Stimulated activated CD4-positive, alpha-beta T cell treated with anti-CD3 and anti-CD28 coated beads, Interleukin-15, amount 100 ng/mL, for 24 hours (primary cell): ENCODE measurements at places on chromosomes 1 and 21.

- peak; percentile 54 for DNase-seq
Observed at GRCh38 chr1:156103521-156103947, 11.0 kb upstream of the LMNA start.

- DNase-seq, result no peak
Observed at GRCh38 chr21:44583089-44583799, 2.8 kb upstream of the KRTAP10-5 start.

DNA sequence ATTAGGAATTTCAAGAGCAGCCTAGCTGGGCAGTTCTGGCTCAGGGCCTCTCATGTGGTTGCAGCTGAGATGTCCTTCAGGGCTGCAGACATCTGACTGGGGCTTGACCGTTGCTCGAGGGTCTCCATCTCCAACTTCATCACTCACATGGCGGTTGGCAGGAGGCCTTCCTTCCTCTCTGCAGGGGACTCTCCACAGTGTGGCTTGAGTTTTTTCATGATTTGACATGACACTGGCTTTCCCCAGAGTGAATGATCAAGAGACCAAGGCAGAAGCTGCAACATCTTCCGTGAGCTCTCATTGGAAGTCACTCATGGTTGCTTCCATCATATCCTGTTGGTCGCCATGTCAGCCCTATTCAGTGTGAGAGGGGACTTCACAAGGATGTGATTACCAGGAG, 74.6 kb downstream of the RUNX3 start:
- DNase-seq, result no peak

DNA sequence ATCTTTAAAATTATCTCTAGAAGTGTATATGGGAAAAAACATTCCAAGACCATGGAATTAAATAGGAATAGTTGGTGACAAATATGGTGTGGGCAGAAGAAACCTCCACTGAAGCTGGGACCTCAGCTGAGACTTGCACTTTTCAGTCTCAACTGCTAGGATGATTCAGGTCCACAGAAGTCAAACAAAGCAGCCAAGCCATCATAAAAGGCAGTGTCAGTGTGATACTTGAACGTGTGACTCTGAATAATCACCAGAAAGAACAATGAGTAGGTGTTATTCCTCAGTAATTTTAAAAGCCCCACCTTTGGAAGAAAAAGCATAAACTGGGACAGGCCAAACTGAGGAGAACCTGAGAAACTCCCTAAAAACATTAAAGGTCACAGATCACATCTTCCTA, 90.7 kb downstream of the ZNF281 start:
- no peak for DNase-seq

GRCh38 chr21:33977017-33977720, 61.6 kb upstream of the ATP5PO start:
- DNase-seq, result peak; percentile 46

DNA sequence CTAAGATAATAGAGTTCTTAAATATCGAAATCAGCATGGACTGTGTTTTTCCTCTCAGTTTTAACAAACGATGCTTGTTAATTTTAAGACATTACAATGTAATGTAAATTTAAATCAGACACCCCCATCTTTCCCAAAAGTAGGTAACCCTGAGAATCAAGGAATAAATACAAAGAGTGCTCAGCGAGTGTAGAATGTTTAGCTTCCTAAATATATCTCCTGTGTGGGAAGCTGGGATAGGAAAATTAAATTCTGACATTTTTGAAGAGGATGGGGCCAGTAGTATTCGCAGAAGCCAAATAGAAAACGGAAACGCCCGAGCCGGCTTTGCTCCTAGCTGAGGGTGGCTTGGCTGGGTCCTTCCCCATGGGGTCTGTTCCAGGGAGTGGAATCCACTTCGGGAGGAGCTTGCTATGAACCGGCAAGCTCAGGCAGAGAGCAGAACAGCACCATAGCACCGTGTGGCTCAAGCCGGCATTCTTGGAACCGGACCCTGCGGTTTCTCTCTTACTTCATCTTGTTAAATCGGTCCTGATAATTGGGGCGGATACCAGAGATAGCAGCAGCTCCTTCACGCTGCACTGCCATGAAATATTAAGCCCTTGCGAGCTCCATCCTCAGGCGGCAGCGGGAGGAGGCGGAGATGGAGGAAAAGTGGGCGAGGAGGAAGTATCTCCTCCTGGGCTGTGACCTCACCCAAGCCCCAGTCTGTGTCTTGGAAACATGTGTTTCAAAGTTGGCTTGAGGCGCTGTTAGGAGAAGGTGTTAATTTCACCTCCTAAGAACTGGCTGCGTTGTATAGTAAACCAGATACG, 24.9 kb downstream of the MAP3K7CL start:
- DNase-seq, result no peak

GRCh38 chr1:46166521-46167462, 8.1 kb upstream of the TSPAN1 start:
- DNase-seq, result peak; percentile 58

- no peak for DNase-seq
Observed at GRCh38 chr1:213256438-213257087, 205.5 kb downstream of the RPS6KC1 start.

DNA sequence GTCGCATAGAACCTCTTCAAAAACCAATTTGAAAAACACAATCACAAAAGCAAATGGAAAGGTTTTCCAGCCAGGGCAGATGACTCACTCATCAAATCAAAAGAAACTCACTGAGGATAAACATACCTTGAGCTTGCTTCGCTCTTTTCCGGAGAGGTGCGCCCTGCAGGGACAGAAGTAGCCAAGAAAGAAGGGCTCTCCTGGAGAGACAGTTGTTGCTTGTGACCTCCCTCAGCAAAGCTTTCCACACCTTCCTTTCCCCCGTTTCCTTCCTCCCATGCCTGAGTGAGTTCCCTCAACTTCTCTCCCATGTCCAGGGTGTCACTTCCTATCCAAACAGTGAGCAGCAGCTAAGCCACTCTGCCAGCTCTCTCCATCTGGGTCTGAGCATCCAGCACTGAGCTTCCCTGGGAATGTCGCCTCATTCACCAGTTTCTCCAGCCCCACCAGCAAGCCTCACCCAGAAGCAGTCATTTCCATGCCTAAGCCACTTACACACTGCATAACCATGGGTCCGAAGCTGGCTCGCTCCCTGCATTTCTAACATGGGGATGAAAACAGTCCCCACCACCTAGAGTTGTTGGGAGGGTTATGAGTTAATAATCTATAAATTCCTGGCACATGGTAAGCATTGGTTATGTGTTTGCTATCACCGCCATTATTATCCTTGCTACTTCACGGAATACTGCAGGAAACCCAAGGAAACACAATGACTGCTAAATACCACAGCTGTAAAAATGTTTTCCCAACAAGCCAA, 75.0 kb downstream of the PTPN14 start:
- no peak for DNase-seq

- peak; percentile 86 for DNase-seq
Observed at GRCh38 chr21:45542242-45542666, at the start of gene SLC19A1. Gene SLC19A1, minus strand, starts transcription at chr21:45542440. Its CDS starts 4,481 bp downstream, at chr21:45537959.

DNA sequence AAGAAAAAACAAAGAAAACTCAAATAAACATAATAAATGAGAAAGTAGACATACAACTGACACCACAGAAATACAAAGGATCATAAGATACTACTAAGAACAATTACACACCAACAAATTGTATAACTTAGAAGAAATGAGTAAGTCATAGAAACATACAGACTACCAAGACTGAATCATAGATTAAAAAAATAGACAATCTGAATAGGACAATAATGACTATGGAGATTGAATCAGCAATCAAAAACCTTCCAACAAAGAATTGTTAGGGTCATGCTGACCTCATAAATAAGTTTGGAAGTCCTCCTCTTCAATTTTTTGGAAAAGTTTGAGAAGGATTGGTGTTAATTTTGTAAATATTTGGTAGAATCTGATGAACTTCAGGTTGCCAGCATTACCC, 159.0 kb downstream of the PTBP2 start:
- DNase-seq, result no peak

- peak; percentile 62 for DNase-seq
Observed at GRCh38 chr1:197928849-197929336, 11.7 kb downstream of the LHX9 start.

GRCh38 chr1:81582467-81582986, 218.2 kb upstream of the ADGRL2 start:
- no peak for DNase-seq

GRCh38 chr1:57157818-57158603, 192.2 kb upstream of the C8B start:
- no peak for DNase-seq

DNA sequence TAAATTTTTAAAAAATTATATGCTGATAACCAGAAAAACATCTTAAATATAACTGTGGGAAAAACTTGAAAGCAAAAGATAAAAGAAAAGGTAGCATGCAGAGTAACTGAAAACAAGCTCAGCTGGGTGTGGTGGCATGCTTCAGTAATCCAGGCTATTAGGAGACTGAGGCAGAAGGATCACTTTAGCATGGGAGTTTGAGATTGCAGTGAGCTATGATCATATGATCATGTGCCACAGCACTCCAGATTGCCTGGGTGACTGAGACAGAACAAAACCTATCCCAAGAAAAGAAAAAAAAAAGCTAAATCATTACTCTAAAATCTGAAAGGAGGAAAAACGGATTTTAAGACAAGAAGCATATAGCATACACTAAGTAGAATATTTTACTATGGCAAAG, 1624.0 kb downstream of the AMY1C start:
- no peak for DNase-seq

DNA sequence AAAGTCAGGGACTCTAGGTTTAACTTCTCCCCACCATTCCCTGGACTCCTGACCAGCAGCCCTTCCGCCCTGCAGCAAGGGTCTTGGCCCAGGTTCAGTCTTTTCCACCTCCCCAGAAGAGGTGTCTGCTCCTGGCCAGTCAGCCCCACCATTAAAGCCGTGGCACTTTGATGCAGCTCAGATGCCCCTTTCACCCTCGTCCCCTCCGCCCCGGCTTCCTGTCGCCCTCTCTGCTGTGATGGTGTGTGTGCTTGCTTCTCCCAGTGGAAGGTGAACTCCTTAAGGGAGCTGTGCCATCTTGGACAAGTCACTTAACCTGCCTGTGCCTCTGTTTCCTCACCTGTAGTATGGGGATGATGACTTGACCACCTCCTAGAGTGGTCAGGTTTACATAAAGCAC, 17.8 kb upstream of the TTC4 start:
- DNase-seq, result no peak

GRCh38 chr1:113592230-113592629, 167.1 kb downstream of the PHTF1 start:
- DNase-seq, result no peak

- no peak for DNase-seq
Observed at GRCh38 chr1:230068952-230069684, 2.1 kb downstream of the GALNT2 start.

- DNase-seq, result no peak
Observed at GRCh38 chr1:15014516-15014915, 139.0 kb upstream of the TMEM51 start.

GRCh38 chr21:46248422-46248782, 19.8 kb upstream of the LSS start:
- DNase-seq, result no peak

GRCh38 chr1:108671143-108671542, 10.2 kb upstream of the HENMT1 start:
- no peak for DNase-seq

DNA sequence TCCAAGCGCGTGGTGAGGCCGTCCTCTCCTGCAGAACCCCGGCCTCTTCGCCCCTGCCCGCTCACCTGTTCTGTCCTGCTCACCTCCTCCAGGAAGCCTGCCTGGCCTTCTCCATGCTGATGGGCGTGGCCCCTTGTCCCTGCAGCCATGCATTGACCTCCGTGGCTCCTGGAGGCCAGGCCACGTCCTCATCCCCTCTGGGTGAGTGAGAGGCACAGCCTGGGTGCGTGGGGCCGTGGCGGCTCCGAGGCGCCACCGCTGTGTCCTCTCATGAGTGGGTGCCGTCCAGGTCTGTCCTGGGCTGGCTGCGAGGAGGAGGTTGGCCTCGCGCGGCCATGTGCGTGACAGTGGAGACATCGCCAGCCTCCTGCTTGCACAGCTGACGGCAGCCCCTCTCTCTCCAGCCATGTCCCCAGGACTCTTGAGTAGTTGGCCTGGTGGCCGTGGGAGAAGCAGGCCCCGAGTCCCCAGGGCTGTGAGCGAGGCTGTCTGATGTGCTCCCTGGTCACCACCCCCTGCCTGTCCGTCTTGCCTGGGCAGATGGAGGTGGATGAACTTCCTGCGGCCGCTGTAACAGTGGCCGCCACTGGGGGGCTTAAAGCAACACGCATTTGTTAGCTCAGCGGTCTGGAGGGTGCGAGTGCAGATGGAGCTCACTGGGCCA, 58.1 kb downstream of the PRKCZ start:
- DNase-seq, result no peak

GRCh38 chr1:59936358-59936821, 9.8 kb upstream of the CYP2J2 start:
- DNase-seq, result no peak

DNA sequence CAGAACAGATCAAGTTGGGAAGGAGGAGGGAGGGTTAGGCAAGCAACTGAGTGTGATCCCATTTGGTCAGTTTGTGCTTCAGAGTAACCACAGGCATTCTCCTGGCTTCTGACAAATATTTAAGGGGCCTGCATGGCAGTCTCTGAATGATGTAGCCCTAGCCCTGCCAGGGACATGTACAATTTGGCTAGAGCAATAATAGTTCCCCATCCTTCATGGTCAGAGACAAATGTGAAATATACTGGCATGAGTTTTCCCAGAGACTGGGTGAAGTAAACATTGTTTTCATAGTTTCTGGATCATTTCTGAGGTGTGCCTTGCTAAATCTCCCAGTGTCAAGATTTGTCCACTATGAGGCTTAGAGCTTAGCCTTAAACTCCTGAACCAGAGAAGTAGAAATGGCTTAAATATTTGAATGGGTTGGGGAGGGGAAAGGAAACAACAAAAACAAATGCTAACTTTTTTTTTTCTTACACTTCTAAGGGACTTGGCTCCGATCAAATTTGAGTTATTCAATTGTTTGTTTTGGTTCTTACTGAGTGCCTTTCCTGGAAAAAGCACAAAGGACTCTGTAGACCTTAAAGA, 42.0 kb upstream of the UBE2U start:
- DNase-seq, result no peak

GRCh38 chr1:25427696-25428095, 3.0 kb upstream of the MACO1 start:
- no peak for DNase-seq

DNA sequence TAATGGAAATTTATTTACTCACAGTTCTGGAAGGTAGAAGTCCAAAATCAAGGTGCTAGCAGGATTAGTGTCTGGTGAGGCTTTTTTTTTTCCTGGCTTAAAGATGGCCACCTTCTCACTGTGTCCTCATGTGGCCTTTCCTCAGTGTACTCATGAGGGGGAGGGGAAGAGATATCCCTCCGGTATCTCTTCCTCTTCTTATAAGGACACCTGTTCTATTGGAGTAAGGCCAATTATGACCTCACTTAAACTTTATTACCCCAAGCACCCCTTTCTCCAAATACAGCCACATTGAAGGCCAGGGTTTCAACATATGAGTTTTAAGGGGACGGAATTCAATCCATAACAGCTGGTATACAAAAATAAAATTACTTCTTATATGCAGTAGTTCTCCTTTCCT, 203.7 kb upstream of the C1orf87 start:
- DNase-seq, result no peak

DNA sequence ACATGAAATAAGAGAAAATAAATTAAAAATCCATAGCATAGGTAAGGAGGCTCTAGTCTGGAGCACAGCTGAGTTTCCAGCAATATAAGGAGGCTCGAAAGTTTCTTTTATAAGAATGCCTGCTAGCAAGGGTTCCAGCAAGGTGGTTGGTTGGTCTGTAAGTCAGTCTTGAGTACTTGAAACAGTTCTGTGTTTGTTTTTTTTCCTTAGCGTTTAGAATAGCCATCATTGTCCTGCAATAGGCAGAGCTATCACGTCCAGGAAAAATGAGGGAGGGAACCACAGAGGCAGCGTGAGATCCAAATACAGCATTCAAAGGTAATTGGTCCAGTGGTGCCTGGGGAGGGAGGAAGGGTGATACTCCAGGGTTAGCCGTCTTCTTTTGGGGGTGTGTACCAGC, 8.4 kb downstream of the UBE2Q1 start:
- no peak for DNase-seq
